LoVo (cell line): ENCODE measurements at places on chromosomes 7 and 10.
A peak's percentile ranks its signal among the peaks of the same experiment; 100 is the strongest.

DNA sequence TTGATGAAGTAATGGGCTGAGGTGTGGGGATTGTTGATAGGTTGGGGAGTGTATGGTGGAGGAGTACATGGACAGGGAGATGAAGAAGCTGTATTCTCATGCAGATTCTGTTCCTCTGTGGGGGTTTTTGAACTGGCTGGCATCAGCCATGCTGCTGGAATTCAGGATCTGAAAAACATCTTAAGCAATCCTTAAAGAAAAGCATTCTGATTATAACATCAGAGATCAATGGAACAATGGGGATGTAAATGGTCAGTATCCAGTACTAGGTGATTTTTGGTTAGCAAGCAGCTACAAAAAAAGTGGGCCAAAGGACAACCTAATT lies 247.5 kb upstream of the GALNT17 start:
- DNase-seq: no peak

DNA sequence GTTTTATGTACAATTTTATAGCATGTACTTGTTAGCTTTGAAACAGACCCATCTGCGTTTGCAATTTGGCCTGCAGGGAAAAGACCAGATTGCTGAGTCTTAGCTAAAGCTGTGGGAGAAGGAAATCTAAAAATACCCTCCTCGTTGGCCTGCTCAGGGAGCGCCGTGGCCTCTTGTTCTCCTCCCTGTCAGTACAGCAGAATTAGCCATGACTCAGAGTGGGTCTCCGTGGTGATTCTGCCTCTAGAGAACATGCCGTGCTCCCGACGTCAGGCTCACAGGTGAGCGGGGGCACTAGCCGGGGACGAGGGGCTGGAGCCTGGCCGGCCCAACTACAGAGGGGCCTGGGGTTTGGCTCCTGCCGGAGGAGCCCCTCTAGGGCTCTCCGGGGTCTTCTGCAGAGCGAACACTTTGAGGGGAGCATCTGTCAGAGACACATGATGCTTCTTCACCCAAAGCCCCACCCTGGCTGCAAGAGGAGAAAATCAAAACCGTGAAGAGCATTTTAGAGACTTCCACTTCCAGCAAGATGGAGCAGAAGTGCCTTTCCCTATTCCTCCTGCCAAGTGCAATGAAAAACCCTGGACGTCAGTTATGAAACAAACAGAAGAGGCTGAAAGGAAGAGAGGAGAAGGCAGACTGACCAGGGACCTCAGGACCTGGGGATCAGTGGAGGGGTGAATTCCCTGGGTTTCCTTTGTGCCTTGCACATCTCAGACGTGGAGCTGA lies 98.9 kb downstream of the LHPP start:
- no peak for DNase-seq

DNA sequence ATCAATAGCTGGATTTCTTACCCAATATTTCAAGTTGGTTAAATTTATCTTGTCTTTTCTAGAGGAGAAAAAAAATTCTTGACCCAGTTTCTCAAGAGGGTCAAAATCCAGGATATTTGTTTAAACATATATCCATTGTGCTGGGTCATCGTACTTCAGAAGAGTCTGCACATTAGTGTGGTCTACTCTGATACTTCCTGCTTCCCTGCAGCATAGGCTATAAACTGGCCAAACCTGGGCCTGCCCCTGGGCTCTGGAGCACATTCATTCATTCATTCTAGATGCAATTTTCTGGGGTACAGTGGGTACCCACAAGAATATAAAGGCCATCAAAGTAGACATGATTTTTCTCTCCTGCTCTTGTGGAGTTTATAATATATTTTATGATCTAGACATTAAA lies 142.1 kb upstream of the WNT16 start:
- no peak for DNase-seq

- DNase-seq: peak; percentile 60
Measured at GRCh38 chr10:23158370-23158769, 33.7 kb upstream of the PTF1A start.

- no peak for DNase-seq
Measured at GRCh38 chr7:27123477-27124053, 7.0 kb downstream of the HOXA4 start.

DNA sequence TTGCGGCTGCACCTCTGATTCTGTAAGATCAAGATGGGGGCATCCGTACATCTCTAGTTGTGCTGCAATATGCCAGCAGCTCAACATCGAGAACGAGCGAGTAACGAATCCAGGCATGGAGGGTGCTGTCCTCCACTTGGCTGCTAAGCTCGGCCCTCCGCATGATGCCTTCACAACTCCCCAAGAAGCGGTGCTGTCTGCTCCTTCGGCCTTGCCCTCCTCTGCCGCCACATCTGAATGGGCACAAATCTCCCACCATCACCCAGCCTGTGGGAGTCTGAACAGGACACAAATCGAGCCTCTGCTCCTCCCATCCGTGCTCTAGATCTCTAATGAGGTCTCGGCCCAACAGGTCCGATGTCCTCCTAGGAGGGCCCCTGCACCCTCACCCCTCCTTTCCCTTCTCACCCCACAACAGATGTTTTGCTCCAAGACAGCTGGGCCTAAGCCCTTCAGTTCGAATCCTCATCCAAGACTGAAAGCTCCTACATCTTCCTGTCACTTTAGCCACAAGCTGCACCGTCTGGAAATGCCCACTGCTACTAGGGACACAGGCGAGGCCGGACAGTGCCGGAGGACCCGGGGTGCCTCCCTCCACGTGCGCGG lies 86.7 kb downstream of the ZNF33B start:
- DNase-seq: no peak

DNA sequence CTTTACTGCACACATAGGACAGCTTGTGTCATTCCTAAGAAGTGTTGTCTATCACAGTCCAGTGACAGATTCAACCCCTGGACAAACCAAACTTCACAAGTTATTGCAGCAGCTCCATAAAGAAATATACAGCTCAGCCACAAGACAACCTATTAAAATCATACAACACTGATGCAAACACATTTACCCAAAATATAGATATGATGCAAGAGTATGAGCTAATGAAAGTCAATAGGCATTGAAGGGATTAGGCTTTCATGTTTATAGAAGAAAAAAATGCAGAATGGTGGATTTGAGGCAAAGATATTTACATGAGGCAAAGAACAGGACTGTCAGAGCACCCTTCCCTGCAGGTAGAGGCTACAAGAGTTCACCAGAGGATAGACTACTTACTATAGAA lies 14.9 kb upstream of the RAPGEF5 start:
- DNase-seq: no peak

DNA sequence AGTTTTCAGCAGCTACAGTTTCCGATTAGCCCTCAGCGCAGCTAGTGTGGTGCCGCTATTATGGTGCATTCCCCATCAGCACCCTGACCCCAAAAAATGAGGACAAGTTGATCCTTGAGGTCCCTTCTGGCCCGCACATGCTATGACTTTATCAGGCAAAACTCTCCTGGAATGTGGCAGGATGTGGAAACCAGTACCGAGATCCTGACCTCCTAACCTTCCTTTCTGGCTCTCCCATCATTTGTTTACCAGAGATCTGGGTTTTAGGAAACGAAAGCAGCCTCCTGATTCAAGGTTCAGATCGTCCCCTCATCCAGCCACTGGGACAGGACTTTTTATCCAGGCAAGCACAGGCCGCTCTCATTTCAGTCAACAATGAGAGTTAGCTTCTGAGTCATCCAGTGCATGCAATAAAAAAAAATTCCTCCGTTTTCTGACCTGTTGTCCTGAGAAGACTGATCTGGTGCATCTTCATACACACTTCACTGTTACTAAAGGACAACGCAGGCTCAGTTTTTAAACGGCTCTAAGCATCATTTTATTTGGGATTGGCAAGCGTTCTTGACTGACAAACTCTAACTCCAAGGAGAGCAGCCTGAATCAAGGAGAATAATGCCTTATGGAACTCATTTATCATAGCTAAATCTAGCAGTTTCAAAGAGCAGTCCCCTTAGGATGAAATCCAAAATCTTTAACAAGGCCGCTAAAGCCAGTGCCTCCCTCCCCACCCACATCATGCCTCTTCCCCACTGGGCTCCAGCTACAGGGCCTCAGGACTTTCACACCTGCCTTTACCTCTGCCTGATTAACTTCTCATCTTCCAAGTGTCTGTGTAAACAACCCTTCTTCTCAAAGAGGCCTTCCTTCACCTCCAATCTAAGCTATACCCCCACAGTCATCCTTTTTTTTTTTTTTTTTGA lies 17.1 kb downstream of the PDLIM1 start:
- peak; percentile 83 for DNase-seq

DNA sequence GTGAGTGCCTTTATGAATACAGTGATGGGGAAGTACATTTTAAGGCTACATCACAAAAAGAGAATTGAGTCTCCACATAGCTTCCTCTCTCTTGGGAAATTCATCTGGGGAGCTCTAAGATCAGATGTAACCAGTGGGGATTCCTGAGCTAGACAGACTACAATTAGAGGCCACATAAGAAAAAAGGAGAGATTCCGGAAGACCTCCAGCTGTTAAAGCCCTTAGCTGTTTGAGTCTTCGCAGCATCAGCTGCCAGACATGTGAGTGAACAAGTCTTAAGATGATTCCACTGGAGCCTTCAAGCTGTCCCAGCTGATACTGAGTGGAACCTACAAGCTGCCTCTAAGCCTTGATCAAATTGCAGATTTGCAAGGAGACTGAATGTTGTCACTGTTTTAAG lies 448.5 kb downstream of the NXPH1 start:
- DNase-seq: no peak

DNA sequence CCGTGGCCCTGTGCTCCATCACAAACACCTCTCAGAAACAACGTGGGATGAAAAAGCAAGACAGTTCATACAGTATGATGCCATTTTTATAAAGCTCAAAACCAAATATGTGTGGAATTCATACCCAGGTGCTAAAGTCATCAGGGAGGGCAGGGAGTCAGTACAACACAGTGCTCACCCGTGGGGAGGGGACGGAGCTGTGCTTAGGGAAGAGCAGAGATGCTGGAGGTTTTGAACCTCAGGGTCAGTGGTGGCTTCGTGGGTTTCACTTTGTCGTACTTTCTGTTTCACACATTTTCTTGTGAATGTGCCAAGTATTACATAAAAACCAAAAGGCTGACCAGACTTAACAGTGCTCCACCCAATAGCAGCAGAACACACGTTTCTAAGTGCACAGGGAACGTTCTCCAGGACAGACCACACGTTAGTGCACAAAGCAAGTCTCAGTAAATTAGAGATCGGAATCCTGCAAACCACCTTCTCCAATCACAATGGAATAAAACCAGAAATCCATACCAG lies 21.2 kb downstream of the ZMIZ2 start:
- peak; percentile 23 for DNase-seq

DNA sequence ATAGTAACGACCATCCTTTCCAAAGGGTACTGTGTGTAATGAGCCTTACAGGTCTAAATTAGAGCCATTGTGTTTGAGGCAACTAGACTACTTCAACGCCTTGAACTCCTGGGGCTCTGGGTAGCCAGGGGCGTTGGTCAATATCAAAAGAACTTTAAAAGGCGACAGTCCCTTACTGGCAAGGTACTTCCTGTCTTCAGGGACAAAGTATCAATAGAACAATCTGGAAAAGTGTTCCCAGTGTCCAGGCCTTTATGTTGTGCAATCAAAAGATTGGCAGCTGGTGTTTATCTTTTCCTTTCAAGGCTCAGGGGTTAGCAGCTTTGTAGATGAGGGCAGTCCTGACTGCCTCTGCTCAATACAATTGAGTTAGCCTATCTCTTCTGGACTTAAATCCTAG lies 284.3 kb downstream of the PARD3 start:
- no peak for DNase-seq

GRCh38 chr10:23474626-23475025 lies 35.8 kb downstream of the OTUD1 start:
- no peak for DNase-seq

- DNase-seq: no peak
Measured at GRCh38 chr10:123458933-123459332, 207.2 kb upstream of the GPR26 start.

GRCh38 chr10:619710-620109 lies 69.8 kb downstream of the DIP2C start:
- no peak for DNase-seq

- DNase-seq: peak; percentile 46
Measured at GRCh38 chr10:788796-789748, 99.6 kb upstream of the DIP2C start.

DNA sequence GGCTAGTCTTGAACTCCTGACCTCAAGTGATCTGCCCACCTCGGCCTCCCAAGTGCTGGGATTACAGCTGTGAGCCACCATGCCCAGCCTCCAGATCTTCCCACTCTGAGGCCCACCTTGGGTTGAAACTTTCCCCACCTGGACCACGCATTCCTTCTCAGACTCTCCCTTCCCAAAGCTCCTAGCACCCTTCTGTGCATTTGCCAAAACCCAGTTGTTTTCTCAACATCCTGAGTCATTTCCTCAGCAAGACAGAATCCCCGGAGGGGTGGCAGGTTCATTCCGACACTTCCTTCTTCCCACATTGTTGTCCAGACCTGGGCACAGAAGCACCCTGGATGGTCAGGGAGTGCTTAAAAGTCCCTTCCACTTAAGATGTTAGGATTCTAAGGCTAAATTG lies 28.9 kb downstream of the BAG3 start:
- DNase-seq: no peak

DNA sequence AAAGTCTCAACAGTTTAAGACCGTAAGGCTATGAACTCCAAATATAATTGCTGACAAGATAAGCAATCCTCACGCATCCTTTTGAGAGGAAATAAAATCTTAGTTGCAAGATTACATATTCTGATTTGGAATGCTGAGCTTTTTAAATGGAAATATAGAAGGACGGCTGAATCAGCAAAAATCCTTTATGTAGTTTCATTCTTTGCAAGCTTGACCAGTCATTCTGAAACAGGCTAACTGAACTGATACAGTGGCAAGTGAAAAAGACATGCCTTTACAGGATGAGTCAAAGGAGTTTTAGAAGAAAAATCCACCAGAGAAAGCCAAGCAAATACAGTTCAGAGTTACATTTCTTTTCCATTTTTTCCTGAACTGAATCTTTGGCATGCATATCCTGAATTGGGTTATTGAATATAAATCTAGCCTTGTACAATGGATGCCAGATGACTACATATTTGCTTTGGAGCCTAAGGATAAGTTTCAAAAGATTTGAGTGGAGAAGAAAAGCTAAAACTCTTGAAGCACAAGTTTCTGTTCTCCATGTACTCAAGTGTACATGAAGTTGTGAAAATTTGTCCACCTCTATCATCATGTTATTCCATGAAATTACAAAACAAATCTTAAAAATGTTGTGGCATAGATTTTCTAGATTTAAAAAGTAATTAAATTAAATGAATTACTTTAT lies 4.4 kb downstream of the VIM start:
- DNase-seq: no peak
